ENCODE measurements at places on chromosomes 4 and X.

- no peak for DNase-seq
Measured at GRCh38 chr4:42152507-42153504, at the start of gene BEND4. TSS of gene BEND4 (minus strand) at chr4:42152655. CDS start at chr4:42152143, 512 bp downstream.

DNA sequence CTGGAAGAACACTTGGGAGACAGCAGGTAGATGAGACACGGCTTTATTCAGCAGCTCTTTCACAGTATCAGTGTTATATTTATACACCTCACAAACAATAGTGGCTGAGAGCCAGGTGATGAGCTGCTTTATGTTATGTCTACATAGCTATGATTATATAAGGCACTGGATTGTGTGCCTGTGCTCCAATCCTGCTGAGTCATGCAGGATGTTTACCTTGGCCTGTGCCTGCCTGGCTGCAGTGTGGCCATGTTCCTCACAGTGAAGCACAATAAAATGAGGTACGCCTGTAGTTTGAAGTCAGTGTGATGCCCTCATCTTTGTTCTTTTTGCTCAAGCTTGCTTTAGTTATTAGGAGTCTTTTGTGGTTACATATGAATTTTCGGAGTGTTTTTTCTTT lies 31.3 kb downstream of the CXCL13 start:
- DNase-seq, result no peak

GRCh38 chr4:28357990-28358389 lies 1497.3 kb downstream of the STIM2 start:
- no peak for DNase-seq

GRCh38 chr4:184954482-184954881 lies 63.8 kb upstream of the HELT start:
- no peak for DNase-seq

- DNase-seq, result no peak
Measured at GRCh38 chr4:152259866-152260265, 276.0 kb downstream of the FBXW7 start.

DNA sequence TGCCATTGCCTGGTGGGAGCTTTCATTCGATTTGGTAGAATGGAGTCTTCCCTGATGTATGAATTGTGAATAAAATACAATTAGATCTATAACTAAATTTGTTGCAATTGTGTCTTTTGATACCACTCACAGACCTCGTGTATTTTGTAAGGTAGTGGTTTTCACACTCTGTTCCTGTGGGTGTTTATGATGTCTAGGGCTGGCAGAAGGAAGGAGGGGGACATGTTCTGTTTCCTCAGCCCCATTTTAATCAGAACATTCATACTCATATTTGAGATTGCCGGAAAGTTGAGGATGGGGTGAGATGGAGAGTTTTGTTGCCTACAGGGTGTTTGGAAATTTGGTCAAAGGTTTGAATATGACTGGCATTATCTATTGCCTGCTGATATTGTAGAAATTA lies 42.9 kb downstream of the PTTG2 start:
- DNase-seq, result peak; percentile 23

GRCh38 chr4:153122855-153123254 lies 81.4 kb upstream of the TRIM2 start:
- DNase-seq, result no peak

GRCh38 chrX:3717742-3718420 lies 4.4 kb upstream of the PRKX start:
- no peak for DNase-seq

DNA sequence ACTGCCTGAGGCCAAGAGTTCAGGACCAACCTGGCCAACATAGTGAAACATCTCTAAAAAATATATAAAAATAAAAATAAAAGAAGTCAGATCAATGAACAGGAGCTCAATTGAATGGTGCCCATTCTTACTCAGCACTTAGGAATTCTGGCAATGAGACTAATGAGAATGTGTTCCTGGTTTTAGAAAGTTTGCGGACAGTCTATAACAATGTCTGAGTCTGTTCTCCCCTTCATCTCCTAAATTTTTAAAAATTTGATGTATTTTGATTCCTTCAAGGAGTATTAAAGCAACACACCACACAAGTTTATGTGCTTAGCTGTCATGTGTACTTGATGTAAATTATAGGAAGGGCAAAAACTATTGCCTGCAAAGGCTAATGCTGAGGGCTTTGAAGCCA lies 30.6 kb upstream of the KCNIP4 start:
- no peak for DNase-seq

DNA sequence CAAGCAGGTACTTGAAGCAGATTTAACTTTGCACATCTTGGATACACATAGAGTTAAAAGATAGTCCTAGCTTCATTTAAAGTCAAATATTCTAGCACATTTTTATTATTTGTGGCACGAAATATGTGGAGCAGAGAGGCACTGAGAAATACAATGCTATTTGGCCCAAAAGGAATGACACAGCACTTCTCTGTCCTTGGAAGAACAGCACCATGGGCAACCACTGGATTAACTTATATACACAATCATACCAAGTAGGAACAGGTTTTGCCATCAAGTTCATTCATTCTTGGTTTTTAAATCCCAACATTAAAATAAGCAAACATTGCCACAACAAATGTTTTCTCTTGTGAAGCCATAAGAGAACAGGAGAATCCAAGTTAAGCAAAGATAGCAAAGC lies 924 bp upstream of the ENAM start:
- DNase-seq, result no peak

GRCh38 chr4:136931781-136932180 lies 600.5 kb downstream of the PCDH18 start:
- DNase-seq, result no peak

- no peak for DNase-seq
Measured at GRCh38 chr4:168787801-168788595, 222.1 kb downstream of the CBR4 start.

GRCh38 chr4:169314906-169315305 lies 44.1 kb upstream of the SH3RF1 start:
- no peak for DNase-seq

DNA sequence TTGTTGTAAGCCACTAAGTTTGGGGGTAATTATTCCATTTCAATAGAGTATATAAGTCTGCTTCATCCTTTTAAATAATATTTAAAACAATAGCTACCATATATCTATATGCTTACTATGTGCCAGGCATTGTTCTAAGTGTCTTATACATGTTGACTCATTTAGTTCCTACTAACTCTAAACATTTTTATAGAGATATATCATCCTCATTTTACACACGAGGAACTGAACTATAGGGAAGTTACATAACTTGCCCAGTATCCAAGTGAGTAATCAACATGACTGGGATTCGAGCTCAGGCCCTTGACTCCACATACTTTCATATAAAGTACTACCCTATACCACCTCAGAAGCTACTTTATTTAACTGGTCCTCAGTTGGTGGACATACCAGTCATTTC lies 175.3 kb upstream of the RAI2 start:
- DNase-seq, result no peak

DNA sequence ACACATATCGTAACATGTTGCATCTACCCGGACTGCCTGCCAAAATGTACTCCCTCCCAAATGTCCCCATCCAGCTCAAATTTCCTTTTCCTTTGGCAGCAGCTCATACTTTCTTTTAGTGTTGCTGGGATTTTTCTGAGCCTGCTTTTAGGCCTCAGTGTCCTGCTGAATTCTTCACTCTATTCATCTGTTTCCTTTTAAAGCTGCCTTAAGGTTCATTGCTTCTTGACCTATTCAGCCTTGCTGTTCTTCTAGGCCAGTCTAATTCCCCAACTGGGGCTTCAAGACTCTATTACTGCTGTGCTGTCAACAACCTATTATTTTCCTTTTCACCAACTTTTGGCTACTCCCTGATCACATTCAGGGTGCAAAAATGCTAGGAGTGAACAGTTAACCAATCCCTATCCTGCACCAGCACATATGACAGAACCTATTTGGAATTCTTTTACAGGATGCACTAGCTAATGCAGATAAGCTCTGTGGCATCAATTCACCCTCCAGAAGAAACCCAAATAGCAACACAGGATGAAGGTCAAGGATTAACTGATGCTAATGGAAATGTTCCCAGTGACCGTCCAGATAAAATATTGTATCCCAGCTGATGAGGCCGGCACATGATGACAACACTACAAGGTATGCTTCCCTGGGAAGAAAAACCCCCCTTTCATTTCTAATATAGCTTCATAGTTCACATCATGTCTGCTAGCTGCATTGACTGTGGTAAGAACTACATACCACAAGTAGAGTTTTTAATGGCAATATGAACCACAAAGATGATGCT lies 114.7 kb upstream of the TTC29 start:
- DNase-seq, result no peak

GRCh38 chr4:10738826-10739489 lies 54.4 kb upstream of the CLNK start:
- DNase-seq, result no peak

- DNase-seq, result no peak
Measured at GRCh38 chr4:115929373-115929772, 816.0 kb upstream of the NDST4 start.

DNA sequence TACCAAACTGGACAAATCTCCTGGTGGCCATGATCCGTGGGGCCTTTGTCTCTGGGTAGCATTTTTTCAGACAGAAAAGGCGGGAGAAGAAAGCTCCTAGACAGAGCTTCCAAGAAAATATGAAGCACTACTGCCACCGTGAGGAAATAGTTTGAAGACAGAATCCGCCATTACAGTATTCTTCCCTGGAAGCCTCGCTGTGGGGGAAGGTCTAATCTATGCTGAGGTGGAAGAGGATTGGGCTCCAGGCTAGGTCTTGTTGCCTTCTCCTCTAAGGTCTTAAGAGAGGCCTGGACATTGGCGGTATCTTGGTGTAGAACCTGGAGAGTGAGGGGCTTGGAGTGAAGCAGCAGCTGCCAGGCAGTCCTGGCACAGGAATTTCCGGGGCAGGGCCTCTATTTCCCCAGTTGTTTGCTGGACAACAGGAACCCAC lies 218.9 kb downstream of the OR13H1 start:
- DNase-seq, result no peak

DNA sequence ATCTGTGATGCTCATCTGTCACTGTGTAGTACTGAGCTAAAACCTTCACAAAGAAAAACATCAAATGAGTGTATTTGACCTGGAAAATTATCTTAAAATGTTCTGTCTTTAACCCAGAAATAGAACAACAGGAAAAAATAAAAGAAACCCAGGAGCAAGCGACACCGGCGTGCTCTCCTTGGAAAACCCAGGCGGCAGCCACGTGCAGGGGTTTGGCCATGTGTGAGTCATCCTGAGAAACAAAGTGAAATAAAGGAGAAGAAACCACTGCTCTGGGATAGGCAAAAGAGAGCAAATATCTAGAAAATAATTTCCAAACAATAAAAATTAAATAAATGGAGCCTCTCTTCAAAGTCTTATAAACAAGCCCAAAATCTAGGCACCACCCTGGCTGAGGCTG lies 20.0 kb upstream of the TMEM128 start:
- DNase-seq, result no peak

- no peak for DNase-seq
Measured at GRCh38 chr4:17490575-17491059, 21.3 kb downstream of the QDPR start.

GRCh38 chrX:55056820-55057674 lies 17.8 kb upstream of the PAGE2B start:
- DNase-seq, result peak; percentile 81

GRCh38 chr4:96150466-96150865 lies 310.6 kb downstream of the PDHA2 start:
- no peak for DNase-seq

DNA sequence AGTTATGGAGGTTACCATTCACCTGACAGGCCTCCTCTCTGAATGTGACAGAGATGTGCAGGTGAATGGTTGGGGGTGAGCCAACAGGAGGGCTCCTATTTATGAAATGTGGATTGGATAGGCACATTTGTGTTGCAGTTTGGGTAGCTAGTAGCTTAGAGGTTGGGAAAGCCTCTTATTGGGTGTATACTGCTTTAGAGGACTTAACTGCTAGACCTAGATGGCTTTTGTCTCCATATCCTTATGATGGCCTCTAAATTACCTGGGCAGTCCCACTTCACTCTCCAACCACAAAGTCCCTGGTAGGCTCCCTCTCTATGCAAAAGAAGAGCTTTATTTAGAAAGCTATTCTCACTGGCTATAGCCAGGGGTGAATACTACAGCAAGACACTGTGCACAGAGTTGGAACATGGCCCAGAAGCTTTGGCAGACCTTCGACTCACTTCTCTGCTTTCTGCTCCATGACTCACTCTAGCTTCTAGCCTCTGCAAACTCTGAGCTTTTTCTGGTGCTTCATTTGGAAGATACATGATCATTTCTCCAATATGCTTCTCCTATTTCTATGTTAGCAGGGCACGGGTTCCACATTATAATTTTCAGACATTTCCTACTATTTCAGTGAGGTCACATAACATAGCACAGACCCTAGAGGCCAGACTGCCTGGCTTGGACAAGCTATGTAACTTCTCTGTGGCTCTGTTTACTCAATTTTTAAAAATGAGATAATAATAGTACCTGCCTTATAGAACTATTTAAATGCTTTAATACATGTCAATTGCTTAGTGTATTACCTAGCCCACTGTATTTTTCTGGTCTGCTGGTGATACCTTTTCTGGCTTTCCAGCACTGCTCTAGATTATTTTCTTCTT lies 6.0 kb upstream of the VGLL1 start:
- no peak for DNase-seq

GRCh38 chr4:11487139-11487538 lies 58.4 kb upstream of the HS3ST1 start:
- no peak for DNase-seq

- DNase-seq, result no peak
Measured at GRCh38 chr4:129515356-129515755, 419.4 kb downstream of the C4orf33 start.

DNA sequence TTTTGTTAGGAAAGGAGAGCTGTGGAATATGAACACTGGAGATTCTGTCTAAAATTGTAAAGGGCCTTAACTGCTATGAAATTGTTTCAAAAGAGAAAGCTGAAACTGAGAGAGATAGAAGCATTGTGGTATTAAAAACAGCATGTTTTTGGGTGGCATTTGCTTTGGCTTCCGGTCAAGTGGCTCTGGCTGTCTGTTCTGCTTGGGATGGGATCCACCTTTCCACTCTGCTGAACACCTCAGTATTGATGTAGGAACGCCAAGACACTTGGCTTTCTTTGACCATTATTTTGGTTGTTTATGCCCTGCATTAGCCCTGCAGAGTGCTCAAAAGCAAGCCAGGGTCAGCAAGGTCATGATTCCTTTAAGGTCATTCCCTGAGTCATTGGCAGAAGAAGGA lies 199.7 kb downstream of the SLC4A4 start:
- no peak for DNase-seq

DNA sequence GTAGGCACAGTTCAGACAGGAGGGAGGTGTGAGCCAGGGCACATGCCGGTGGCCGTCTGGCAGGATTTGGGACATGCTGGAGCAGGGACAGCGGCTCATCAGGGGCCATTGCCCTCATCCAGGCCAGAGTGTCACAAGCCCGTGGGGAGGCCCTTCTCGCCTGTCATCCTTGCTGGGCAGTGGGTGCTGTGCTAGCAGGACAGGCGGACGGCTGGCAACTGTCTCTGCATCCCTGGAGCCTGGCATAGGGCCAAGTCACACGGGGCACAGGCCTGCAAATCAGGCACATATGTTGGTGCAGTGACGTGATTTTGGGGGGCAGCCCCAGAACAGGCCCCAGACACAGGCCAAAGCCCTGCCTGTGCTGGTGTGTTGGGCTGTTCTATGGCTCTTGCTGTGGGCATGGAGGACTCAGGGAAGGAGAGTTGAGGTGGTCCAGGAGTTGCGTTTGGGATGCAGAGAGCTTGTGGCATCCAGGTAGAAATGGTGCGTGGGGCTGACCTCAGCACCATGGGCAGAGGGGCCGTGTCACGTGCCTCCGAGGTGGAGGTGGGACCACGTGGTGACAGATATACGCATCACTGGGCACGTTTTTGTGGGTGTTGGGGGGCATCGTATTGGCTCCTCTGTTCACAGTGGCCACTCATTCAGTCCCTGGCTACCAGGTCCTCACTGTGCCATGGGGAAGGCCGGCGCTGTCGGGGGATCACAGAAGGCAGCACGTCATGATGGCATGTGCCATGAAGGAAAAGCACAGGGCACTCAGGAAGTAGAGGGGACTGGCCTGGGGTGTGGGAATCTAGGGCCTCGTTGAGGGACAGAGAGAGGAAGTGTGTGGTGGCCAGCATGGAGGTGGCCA lies 14.6 kb upstream of the MSANTD1 start:
- DNase-seq, result no peak

Measured in CD4-positive, alpha-beta T cell treated with Interleukin-4 for 4 hours (primary cell).